HCT116 (cell line): ENCODE measurements at places on chromosomes 4 and X. TPM values are rescaled to one million over a fixed set of nuclear protein-coding genes. Genes with fewer than 3 reads are reported as not detected.

The PDGFC gene
- total RNA-seq = 9.8 TPM

DNA sequence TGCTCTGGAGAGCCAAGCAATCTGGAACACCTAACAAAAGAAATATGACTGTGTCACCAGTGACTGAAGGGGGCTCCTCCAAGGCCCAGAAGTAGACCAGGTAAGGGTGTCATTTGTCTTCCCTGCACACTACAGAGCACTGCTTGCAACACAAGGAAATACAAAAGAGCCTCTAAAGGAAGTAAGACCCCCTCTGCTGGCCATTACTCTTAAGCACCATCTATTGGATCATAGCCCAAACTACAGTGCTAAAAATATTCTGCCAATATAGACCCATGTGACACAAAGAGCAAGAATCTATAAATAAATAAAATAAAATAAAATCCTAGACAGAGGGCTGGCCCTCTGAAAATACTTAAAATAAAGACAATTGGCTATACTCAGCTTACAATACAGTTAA, 528.7 kb downstream of the TMA16 start:
- H3K4me3 ChIP-seq = no peak overlapping the region
- no peaks in the 10 kb centered on the region for H3K36me3 ChIP-seq
- H3K27me3 ChIP-seq = no peaks in the 10 kb centered on the region
- peak; percentile 12 for DNase-seq
- H3K4me1 ChIP-seq = no peaks in the 10 kb centered on the region
- H3K27ac ChIP-seq = no peak overlapping the region

DNA sequence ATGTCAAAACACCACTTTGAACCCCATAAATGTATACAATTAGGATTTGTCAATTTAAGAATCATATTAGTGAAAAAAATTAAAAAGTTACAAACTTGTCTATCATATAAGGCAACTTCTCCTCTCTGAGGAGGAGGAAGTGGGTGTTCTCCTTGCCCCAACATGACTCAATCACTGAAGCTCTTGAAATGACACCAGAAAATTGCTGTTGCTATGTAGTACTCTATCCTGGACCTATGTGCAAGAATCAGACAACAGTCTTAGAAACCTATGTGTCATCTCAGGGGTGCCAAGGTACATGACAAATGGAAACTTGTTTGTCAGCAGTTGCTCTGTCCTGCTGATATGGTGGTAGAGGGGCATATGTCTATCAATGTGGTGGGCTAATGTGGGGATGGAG, 47.7 kb downstream of the HMGB3 start:
- H3K27me3 ChIP-seq = no peaks in the 10 kb centered on the region
- no peaks in the 10 kb centered on the region for H3K4me1 ChIP-seq
- no peak overlapping the region for H3K4me3 ChIP-seq
- no peak overlapping the region for H3K27ac ChIP-seq
- no peak for DNase-seq

The MAGEA10 gene
- total RNA-seq = not detected

DNA sequence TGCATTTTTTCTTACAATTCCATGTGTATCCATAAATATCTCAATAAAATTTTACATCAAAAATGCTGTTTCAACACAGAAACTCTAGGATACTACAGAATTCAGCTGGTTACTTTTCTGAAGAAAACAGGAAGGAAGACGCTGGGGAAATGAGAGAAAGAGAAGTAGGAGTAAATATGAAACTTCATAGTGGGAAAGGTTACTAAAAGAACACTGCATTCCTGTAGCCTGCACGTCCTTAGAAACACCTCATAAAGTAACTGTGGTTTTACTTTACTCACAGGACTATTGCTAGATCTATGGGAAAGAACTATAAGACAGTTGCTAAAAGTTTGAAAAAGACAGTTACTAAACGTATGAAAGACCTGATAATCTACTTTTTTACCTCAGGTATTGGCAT, 23.1 kb downstream of the ATP11C start:
- no peaks in the 10 kb centered on the region for H3K4me1 ChIP-seq
- H3K36me3 ChIP-seq = no peaks in the 10 kb centered on the region
- no peak overlapping the region for H3K4me3 ChIP-seq
- no peak for DNase-seq
- H3K27ac ChIP-seq = no peak overlapping the region
- no peaks in the 10 kb centered on the region for H3K27me3 ChIP-seq

GRCh38 chr4:61527888-61528287, 327.8 kb downstream of the ADGRL3 start:
- no peaks in the 10 kb centered on the region for H3K27me3 ChIP-seq
- DNase-seq = no peak
- no peaks in the 10 kb centered on the region for H3K4me1 ChIP-seq
- no peak overlapping the region for H3K4me3 ChIP-seq
- no peaks in the 10 kb centered on the region for H3K36me3 ChIP-seq
- no peak overlapping the region for H3K27ac ChIP-seq

The HHIP gene
- total RNA-seq = not detected

DNA sequence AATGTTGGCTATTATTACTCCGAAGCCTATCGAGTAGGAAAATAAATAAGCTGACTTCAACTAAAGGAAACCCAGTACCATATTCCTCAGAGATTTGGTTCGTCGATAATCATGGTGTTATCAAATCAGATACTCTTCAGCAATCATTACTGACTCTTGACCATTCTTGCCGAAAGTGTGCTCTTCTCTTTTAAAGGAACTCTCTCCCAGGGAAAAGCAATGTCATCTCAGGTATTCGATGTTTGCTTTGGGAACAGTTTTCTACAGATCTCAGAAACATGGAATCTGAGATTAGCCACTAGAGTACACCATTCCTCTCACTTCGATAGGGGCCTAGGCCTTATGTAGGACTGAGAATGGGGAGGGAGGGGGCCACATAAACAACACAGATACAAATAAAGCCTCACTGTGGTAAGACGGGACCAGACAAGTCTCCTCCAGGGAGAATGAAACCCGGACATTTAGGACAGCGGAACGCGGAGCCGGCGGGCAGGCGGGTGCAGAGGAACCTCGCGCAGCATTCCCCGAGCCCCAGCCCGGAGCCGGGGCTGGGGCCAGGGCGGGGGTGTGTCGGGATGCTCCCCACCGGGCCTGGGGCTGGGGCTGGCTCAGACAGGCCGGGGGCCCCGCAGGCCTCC, 581 bp downstream of the DNAJB14 start:
- peak overlapping the region; percentile 94 for H3K27ac ChIP-seq
- peaks cover 33% of the 10 kb centered on the region for H3K4me1 ChIP-seq
- H3K36me3 ChIP-seq = peaks cover 12% of the 10 kb centered on the region
- no peak for DNase-seq
- H3K4me3 ChIP-seq = peak overlapping the region; percentile 85

The ZNF280C gene
- total RNA-seq = 12.3 TPM

The EMCN gene
- not detected for total RNA-seq

DNA sequence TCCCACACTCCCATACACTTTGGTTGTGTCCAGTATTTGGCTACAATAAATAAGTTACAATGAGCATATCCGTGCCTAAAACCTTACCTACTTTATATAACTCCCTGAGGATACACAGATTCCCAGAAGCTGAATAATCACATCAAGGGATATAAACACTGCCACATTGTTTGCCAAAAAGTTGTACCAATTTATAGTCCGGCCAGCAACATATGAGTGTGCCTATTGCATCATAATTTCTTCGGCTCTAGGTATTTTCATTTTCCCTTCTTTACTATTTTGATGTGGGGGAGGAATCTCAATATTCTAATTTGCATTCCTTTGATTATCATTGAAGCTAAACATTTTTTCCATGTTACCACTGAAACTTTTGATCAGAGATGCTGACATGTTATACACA, 146.4 kb downstream of the PCDH19 start:
- H3K4me3 ChIP-seq = no peak overlapping the region
- H3K4me1 ChIP-seq = no peaks in the 10 kb centered on the region
- H3K36me3 ChIP-seq = no peaks in the 10 kb centered on the region
- H3K27me3 ChIP-seq = no peaks in the 10 kb centered on the region
- DNase-seq = no peak

DNA sequence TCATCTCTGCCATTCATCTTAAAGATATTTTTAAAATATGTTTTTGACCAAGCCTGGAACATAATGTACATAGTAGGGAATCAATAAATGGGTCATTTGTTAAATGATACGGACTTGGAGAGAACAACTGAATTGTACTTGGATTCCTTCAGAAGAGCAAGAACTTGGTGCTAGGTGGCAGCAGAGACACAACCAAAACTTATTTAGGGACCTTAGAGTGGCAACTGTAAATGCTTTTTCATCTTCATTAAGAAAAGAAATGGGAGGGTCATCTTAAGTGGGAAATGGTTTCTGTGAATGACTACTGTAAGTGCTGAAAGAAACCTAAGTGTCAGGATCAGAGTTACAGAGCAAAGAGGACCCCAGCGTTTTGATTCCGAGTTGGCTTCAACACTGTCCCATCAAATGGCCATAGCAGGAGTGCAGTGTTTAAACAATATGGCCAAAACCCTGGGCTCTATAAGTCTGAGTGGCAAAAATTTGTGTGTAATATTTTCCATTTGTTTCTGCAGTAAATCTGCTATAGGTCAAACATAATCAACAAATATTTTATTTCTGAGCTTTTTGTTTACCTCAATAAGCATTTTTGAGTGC, 213.6 kb downstream of the PALLD start:
- DNase-seq = peak; percentile 29
- H3K4me3 ChIP-seq = no peak overlapping the region
- no peaks in the 10 kb centered on the region for H3K4me1 ChIP-seq
- H3K27ac ChIP-seq = no peak overlapping the region
- no peaks in the 10 kb centered on the region for H3K27me3 ChIP-seq
- H3K36me3 ChIP-seq = peaks cover 9% of the 10 kb centered on the region

The CT45A2 gene
- not detected for total RNA-seq

- H3K4me3 ChIP-seq = no peak overlapping the region
- no peaks in the 10 kb centered on the region for H3K36me3 ChIP-seq
- H3K27ac ChIP-seq = no peak overlapping the region
- peaks cover 4% of the 10 kb centered on the region; the same call in 1 of the 2 replicates for H3K4me1 ChIP-seq
These were observed 105.4 kb upstream of the TLL1 start for GRCh38 chr4:165767671-165768070.

The DRD5 gene
- not detected for total RNA-seq

GRCh38 chr4:107709916-107710315, 10.1 kb downstream of the PAPSS1 start:
- H3K27me3 ChIP-seq = no peaks in the 10 kb centered on the region
- H3K36me3 ChIP-seq = no peaks in the 10 kb centered on the region
- no peak overlapping the region for H3K4me3 ChIP-seq
- no peak overlapping the region for H3K27ac ChIP-seq
- DNase-seq = no peak

DNA sequence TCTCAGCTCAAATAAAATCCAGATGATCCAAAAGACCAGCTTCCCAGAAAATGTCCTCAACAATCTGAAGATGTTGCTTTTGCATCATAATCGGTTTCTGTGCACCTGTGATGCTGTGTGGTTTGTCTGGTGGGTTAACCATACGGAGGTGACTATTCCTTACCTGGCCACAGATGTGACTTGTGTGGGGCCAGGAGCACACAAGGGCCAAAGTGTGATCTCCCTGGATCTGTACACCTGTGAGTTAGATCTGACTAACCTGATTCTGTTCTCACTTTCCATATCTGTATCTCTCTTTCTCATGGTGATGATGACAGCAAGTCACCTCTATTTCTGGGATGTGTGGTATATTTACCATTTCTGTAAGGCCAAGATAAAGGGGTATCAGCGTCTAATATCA, 18.7 kb upstream of the TLR8 start:
- H3K4me1 ChIP-seq = no peaks in the 10 kb centered on the region
- H3K27me3 ChIP-seq = no peaks in the 10 kb centered on the region
- no peak overlapping the region for H3K27ac ChIP-seq

DNA sequence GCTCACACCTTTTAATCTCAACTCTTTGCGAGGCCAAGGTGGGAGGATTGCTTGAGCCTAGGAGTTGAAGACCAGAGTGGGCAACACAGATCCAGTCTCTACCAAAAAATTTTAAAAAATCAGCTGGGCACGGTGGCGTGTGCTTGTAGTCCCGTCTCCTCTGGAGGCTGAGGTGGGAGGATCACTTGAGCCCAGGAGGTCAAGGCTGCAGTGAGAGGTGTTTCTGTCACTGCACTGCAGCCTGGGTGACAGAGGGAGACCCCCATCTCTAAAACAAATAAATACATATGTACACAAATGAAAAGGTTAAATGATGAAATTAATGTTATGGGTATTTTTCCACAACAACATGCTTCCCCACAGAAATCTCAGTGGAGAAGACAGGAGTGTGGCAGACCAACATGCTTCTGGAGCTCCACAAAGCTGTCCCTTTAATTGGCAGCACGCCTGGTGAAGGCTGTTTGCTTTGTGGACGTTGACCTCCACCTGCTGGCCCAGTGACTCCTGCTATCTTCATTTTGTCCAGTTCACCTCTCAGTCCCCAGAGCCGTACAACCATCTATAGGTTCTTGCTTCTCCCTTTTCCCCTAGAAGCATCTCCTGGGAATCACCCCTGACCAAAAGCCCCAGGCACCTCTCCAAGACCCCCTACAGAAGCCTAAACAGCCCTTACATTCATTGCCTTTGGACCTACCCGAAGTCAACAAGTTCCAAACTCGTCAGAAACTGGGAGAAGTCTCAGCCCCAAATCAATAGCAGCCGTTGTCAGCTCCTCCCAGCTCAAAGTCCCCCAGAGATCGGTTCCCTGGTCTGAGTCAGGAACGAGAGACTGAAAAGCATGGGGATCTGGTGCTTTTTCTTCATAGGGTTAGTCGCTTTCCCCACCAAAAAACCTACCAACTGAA, 36.4 kb upstream of the CD99 start:
- no peak overlapping the region for H3K27ac ChIP-seq
- H3K4me3 ChIP-seq = no peak overlapping the region

DNA sequence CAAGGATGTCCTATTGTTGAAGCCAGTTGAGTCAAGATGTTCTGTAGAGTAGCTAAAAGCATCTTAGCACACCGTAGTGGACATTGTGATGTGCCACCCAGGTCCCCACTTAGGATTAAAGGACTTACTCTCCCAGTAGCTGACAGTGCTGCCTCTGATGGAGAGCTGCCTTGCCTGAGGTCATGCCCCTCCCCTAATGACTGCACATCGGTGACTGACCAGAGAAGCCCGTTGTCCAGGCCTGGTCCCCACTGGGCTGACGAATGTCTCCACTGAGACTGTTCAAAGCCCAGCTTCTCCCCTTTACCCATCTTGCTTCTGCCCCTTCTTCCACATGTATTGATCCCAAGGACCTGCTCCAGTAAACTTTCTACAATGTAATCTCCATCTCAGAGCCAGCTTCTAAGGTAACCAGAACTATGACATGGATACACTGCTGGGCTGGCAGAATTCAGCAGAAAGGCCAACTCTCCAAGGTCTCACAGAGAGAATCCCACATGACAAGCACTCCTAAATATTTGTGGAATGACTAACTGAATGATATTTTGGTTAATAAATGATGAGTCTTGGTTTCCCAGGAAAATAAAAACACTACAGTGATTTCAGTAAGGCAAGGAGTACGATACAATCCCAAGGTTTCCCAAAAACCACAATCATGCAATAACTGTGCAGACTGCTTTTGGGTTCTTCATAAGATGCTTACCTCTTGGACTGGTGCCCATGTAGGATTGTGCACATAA, 82.4 kb upstream of the TMEM150C start:
- no peak for DNase-seq
- H3K4me3 ChIP-seq = no peak overlapping the region
- H3K27ac ChIP-seq = no peak overlapping the region
- H3K27me3 ChIP-seq = no peaks in the 10 kb centered on the region
- peaks cover 3% of the 10 kb centered on the region; the same call in 1 of the 2 replicates for H3K36me3 ChIP-seq

The DLG3 gene
- total RNA-seq = 48.4 TPM

The CXXC4 gene
- total RNA-seq = 0.54 TPM

GRCh38 chr4:143667461-143667860, 33.0 kb downstream of the FREM3 start:
- no peaks in the 10 kb centered on the region for H3K4me1 ChIP-seq
- H3K36me3 ChIP-seq = no peaks in the 10 kb centered on the region
- no peaks in the 10 kb centered on the region for H3K27me3 ChIP-seq
- no peak overlapping the region for H3K27ac ChIP-seq

GRCh38 chrX:8377041-8377440, 87.6 kb upstream of the VCX3B start:
- no peak overlapping the region for H3K4me3 ChIP-seq
- no peak for DNase-seq
- no peaks in the 10 kb centered on the region for H3K4me1 ChIP-seq
- H3K36me3 ChIP-seq = no peaks in the 10 kb centered on the region

The NPNT gene
- 15.8 TPM for total RNA-seq
